ENCODE measurements at places on chromosomes 7 and 10. TPM values are rescaled to one million over a fixed set of nuclear protein-coding genes. Genes with fewer than 3 reads are reported as not detected.

GRCh38 chr10:51654918-51655317, 44.5 kb downstream of the CSTF2T start:
- H3K27ac ChIP-seq: no peak overlapping the region
- H3K36me3 ChIP-seq: no peaks in the 10 kb centered on the region
- H3K27me3 ChIP-seq: peaks cover 32% of the 10 kb centered on the region
- no peak for DNase-seq
- no peak overlapping the region for H3K4me3 ChIP-seq
- no peaks in the 10 kb centered on the region for H3K4me1 ChIP-seq

RADIL gene
- 0.55 TPM for total RNA-seq

DNA sequence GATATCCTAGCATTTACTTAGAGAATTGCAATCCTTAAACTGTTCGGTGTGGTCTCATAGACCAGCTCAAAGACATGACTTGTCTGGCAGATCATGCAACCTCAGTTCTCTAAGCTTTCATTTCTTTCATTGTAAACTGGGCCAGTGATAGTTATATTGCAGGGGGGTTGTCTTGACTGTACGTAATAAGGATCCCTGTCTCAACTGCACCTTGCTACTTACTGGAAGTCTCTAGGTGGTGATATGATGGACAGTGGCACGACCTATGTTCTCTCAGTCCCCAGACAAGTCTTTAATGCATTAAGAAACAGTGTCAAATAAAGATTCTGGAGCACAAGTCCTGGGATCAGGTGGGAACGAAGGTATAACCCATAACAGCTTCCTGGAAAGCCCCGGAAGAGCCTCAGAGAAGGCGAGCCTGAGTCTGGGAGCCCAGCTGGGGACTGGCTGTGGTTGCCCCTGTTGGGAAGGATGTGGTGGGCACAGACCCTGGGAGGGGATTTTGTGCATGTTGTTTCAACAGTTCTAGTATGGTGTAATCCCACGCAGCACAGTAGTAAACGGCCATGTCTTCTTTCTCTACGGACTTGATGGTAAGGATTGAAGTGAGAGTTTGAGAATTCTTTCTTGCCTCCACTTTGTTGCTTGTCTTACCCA, 26.0 kb upstream of the TARP start:
- H3K4me1 ChIP-seq: no peaks in the 10 kb centered on the region
- no peak overlapping the region for H3K27ac ChIP-seq
- DNase-seq: no peak
- H3K4me3 ChIP-seq: no peak overlapping the region
- H3K27me3 ChIP-seq: no peaks in the 10 kb centered on the region
- H3K36me3 ChIP-seq: no peaks in the 10 kb centered on the region

IFIT3 gene
- total RNA-seq: 10.3 TPM

DNA sequence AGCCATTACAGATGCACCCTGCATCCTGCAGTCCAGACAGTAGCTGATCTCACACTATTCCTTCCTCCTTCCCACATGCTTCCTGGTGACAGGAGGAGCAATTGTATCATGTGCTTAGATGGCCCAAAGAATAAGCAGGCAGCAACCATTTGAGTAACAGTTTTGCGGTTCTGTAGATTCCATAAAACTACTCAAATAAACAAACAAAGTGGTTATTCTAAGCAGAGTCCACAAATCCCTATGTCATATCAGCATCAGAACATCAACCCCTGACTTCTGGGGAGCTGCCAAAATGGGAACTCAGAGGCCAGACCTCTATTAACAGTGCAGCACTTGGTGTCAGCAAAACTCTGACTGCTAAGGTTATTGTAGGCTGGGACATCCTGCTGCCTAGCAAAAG, 226.0 kb downstream of the SORCS1 start:
- no peaks in the 10 kb centered on the region for H3K27me3 ChIP-seq
- no peak for DNase-seq
- no peaks in the 10 kb centered on the region for H3K4me1 ChIP-seq
- no peaks in the 10 kb centered on the region for H3K36me3 ChIP-seq
- H3K4me3 ChIP-seq: no peak overlapping the region

DNA sequence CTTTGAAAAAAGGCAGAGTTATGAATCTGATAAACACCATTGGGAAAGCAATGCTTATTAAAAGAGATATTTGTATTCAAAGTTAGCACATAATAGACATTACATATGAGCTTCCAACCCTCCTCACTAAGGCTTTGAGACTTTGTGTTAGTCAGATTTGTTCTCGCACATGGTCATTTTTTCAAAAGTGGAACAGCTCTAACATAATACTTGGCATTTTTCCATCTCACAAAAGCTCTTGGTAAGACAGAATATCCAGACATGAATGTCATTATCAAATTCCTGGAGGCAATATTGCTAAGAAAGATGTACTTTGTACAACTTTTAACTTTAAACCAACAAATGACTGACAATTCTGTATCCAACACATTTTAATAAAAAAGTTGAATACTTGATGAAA, 292.4 kb upstream of the SMIM30 start:
- peaks cover 37% of the 10 kb centered on the region for H3K27me3 ChIP-seq
- H3K4me1 ChIP-seq: peaks cover 8% of the 10 kb centered on the region
- no peak for DNase-seq
- H3K27ac ChIP-seq: no peak overlapping the region

DNA sequence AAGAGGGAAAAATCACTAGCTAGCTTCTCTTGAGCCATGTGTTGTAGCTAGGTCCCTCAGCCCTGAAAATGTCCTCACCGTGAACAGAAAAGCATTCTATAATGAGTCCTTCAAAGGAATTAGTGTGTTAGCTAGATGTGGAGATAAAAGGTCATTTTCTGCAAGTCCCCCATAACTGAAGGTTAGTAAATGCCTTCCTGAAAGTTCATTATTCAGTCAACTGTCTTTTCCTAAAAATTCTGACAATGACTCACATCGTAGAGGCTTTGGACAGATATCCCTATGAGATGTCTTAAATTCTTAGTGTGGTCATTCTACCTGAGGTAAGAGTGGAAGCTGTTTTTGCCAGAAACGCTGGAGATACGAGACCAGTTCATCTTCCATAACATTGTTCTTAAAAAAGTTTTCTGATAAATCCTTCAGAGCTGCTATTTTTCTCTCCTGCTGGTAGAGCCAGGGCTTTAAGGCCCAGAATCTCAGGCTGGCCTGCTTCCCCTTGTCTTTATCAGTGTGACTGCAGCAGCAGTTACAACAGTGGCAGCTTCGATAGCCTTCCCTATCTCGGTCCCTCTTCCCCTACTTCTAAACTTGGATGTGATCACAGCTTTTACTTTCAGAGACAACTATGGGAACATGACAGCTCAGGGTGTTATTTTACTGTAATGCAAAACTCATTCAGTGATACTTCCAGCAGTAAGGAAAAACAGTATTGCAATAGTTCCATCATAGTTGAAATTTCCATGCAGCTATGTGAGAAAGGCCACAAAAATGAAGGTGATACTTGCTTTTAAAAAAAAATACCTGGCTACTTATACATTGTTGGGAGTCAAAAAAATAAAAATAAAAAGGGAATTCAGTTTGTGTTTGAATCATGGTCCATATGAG, 37.3 kb upstream of the PRKAR2B start:
- no peaks in the 10 kb centered on the region for H3K36me3 ChIP-seq
- H3K4me3 ChIP-seq: no peak overlapping the region
- H3K4me1 ChIP-seq: no peaks in the 10 kb centered on the region
- H3K27me3 ChIP-seq: peaks cover 10% of the 10 kb centered on the region

DNA sequence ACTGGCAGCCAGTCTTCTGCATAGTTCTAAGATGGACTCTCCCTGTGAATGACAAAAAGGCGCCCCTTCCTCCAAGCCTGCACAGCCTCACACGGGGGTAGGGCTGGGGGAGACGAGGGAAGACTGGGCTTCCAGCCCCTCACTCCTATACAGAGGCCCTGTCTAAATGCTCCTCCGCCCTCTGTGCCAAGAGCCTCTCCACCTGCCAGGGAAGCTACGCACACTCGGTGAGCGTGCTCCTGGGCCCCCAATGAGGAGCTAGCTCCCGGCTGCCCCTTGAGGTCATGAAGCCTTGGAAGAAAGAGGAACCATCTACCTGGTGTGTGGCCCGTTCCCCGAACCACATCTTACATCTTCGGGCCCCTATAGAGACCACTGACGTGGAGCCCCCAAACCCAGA, 54.8 kb downstream of the CRTAC1 start:
- no peaks in the 10 kb centered on the region for H3K4me1 ChIP-seq
- H3K27ac ChIP-seq: no peak overlapping the region
- peaks cover 7% of the 10 kb centered on the region for H3K36me3 ChIP-seq
- no peak overlapping the region for H3K4me3 ChIP-seq
- peaks cover 83% of the 10 kb centered on the region for H3K27me3 ChIP-seq
- no peak for DNase-seq

GRCh38 chr10:96014473-96015102, 28.8 kb upstream of the CCNJ start:
- H3K4me1 ChIP-seq: peaks cover 7% of the 10 kb centered on the region
- H3K36me3 ChIP-seq: peaks cover 3% of the 10 kb centered on the region
- H3K27me3 ChIP-seq: peaks cover 32% of the 10 kb centered on the region
- no peak overlapping the region for H3K4me3 ChIP-seq
- no peak for DNase-seq

DNA sequence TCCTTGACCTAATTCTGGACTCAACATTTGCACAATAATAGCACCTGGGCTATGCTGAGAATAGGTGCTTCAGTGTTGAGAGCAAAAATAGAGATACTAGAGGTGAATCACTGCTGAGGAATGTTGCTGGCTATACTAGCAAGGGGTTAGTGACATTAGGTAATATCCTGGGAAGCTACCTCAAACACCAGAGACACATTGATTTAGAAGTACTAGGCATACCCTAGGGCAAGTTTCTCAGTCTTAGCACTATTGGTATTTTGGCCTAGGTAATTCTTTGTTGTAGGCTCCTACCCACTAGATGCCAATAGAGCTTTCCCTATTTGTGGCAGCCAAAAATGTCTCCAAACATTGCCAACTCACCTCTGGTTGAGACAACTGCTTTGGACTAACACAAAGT, 484.0 kb upstream of the MBL2 start:
- no peak overlapping the region for H3K27ac ChIP-seq
- DNase-seq: no peak
- H3K27me3 ChIP-seq: no peaks in the 10 kb centered on the region

DNA sequence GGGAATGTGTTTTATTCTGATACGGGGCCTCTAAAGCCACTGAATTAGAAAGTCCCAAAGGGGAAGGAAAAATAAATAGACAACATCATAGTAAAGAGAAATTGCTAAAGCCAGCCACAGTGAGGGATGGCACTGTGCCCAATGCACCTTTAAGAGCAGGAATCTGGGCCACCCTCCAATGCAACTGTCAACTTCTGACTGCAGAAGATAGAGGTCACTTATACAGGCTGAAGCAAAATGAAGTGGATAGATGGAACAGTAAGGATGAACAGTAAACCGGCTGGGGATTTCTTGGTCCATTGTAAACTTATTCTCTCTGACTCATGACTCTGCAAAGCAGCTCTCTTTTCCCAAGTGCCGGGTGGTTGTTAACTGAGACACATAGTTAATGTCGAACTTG, 54.0 kb upstream of the KCNIP2 start:
- peaks cover 8% of the 10 kb centered on the region for H3K4me1 ChIP-seq
- H3K27ac ChIP-seq: no peak overlapping the region
- no peak for DNase-seq
- no peak overlapping the region for H3K4me3 ChIP-seq
- peaks cover 2% of the 10 kb centered on the region for H3K36me3 ChIP-seq

SPDYE16 gene
- 0.91 TPM for total RNA-seq

OR2A42 gene
- not detected for total RNA-seq

- H3K27ac ChIP-seq: no peak overlapping the region
- H3K4me1 ChIP-seq: no peaks in the 10 kb centered on the region
- no peak for DNase-seq
- no peak overlapping the region for H3K4me3 ChIP-seq
- H3K27me3 ChIP-seq: no peaks in the 10 kb centered on the region
These were observed 5.5 kb downstream of the ABCC2 start for GRCh38 chr10:99787782-99788445.

- no peak for DNase-seq
- H3K4me1 ChIP-seq: peaks cover 7% of the 10 kb centered on the region
- H3K27ac ChIP-seq: no peak overlapping the region
These were observed 8.9 kb downstream of the COL17A1 start for GRCh38 chr10:104076743-104077160.

GRCh38 chr10:88754287-88754686, 5.5 kb upstream of the LIPN start:
- no peak for DNase-seq
- H3K36me3 ChIP-seq: no peaks in the 10 kb centered on the region
- H3K4me3 ChIP-seq: no peak overlapping the region
- H3K4me1 ChIP-seq: peaks cover 6% of the 10 kb centered on the region
- H3K27ac ChIP-seq: no peak overlapping the region

DNA sequence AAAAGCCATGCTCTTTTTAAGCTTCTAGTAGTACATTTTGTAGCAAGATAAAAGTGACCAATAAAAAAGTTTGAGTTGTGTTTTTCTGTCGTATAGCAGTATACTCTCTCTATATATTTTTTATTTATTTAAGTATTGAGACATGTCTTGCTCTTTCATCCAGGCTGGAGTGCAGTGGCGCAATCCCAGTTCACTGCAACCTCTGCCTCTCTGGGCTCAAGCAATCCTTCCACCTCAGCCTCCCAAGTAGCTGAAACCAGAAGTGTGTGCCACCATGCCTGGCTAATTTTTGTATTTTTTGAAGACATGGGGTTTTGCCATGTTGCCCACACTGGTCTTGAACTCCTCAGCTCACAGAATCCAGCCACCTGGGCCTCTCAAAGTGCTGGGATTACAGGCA, 2.8 kb downstream of the SUGCT start:
- no peak overlapping the region for H3K4me3 ChIP-seq
- H3K27ac ChIP-seq: no peak overlapping the region
- H3K4me1 ChIP-seq: peaks cover 6% of the 10 kb centered on the region

DNA sequence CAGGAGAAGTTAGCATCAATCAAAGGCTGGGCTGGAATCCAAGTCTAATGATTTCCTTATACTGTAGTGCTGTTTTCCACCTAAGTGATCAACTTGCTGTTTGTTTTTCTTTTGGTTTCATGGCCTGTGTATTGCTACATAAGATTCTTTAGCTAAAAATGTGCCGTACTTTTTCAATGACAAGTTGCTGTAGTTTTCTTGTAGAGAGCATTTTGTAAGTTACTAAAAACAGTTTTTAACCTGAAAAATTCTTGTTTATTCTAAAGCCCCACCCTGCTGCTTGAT, 1.3 kb downstream of the HELLS start:
- peak overlapping the region; percentile 100 for H3K4me3 ChIP-seq
- peaks cover 21% of the 10 kb centered on the region for H3K4me1 ChIP-seq
- DNase-seq: no peak
- H3K27me3 ChIP-seq: no peaks in the 10 kb centered on the region
- H3K27ac ChIP-seq: no peak overlapping the region

All from T-helper 17 cell (primary cell).